T-helper 17 cell (primary cell): ENCODE measurements at places on chromosomes 5 and 9.

- H3K27ac ChIP-seq = no peak overlapping the region
- H3K27me3 ChIP-seq = no peaks in the 10 kb centered on the region
- peaks cover 8% of the 10 kb centered on the region for H3K36me3 ChIP-seq
- peaks cover 7% of the 10 kb centered on the region for H3K4me1 ChIP-seq
These were observed 32.0 kb downstream of the MACROH2A1 start for GRCh38 chr5:135367076-135367475.

GRCh38 chr9:127066851-127067136, 55.6 kb downstream of the ANGPTL2 start:
- no peaks in the 10 kb centered on the region for H3K27me3 ChIP-seq
- H3K4me1 ChIP-seq = peaks cover 2% of the 10 kb centered on the region
- H3K4me3 ChIP-seq = no peak overlapping the region
- H3K27ac ChIP-seq = no peak overlapping the region

DNA sequence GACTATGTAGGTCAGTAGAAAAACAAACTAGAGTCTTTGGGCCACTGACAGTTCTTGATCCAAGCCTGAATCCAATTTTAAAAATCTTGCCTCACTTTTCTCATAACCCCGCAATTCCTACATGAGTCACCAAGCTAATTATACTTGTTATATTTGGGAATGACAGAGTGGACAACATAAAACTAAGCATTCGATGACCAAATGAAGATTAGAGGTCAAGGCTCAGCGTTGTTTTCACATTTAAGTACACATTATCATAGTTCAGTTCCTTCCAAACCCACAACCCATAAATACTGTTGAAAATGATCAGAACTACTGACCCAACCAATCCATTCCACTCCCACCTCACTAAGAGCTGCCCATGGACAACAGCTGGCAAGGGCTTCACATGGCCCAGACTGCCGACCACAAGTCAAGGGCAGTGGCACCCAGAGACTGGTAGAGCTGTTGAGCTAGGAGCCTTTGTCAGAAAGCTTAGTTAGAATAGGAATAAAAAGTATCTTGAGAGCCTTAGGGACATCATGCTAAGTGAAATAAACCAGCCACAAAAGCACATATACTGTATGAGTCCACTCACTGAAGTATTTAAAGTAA, 64.2 kb downstream of the MYO10 start:
- H3K36me3 ChIP-seq = no peaks in the 10 kb centered on the region
- no peak overlapping the region for H3K27ac ChIP-seq
- H3K27me3 ChIP-seq = no peaks in the 10 kb centered on the region
- H3K4me3 ChIP-seq = no peak overlapping the region
- no peak for DNase-seq
- no peaks in the 10 kb centered on the region for H3K4me1 ChIP-seq

DNA sequence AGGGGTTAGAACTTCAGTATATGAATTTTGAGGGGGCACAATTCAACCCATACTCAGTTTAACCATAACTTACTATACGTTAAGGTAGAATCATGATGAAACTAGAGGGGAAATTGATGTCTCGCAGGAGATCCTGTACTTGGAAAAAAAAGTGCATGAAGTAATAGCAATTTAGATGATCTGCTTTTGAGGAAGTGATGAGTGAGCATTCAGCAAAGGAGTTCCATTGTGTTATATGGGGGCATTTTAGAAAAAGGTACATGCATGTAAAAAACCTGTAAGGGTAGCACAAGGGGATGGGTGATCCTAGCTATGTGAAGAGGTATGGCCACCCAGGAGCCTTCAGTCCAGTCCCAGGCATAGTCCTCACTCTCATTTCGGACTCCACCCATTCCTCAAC, 14.8 kb upstream of the TMC1 start:
- no peaks in the 10 kb centered on the region for H3K27me3 ChIP-seq
- H3K36me3 ChIP-seq = no peaks in the 10 kb centered on the region
- no peak for DNase-seq
- peaks cover 4% of the 10 kb centered on the region for H3K4me1 ChIP-seq

GRCh38 chr5:176899296-176899891, at the start of gene HK3:
Gene HK3 (minus strand): TSS chr5:176899346. CDS start chr5:176896159, 3,187 bp downstream.
- H3K27ac ChIP-seq = no peak within 1 kb of the TSS
- H3K27me3 ChIP-seq = no peaks in the 10 kb centered on the region
- H3K4me3 ChIP-seq = peak within 1 kb of the TSS; percentile 64

GRCh38 chr5:75028090-75028489, 24.3 kb downstream of the GCNT4 start:
- DNase-seq = no peak
- H3K36me3 ChIP-seq = no peaks in the 10 kb centered on the region
- no peak overlapping the region for H3K27ac ChIP-seq
- H3K27me3 ChIP-seq = peaks cover 4% of the 10 kb centered on the region
- H3K4me3 ChIP-seq = no peak overlapping the region

DNA sequence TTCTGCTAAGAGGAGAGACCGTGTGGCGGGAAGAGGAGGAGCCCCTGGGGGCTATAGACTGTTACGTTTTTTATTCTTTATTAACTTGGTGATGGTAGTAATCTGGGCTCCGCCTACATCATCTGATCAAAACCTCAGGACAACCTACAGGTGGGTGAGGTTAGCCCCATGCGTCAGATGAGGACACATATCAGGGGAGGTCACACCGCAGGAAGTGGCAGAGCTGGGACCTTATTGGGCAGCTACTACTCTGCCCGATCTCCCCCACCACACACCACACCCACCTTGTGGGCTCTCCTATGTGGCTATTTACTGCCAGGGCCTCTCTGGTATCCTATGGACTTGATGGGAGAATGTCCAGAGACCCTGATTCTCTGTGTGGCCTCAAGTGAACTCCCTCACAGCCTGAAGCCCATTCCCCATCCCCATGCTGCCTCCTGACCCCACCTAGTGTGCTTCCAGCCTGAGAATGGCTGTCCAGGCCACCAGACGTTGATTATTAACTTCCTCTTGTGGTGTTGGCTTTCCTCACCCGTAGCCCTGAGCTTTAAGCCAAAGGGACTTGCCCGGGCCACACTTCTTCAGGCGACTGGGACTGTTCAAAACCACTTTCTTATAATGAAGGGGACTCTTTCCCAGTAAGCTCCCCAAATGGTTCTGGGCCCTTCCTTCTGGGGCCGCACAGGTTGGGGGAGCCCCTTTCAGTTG, 8.2 kb downstream of the UNC5A start:
- DNase-seq = no peak
- peaks cover 4% of the 10 kb centered on the region for H3K36me3 ChIP-seq
- peaks cover 15% of the 10 kb centered on the region for H3K4me1 ChIP-seq
- H3K27ac ChIP-seq = no peak overlapping the region

- peak overlapping the region; percentile 83 for H3K4me3 ChIP-seq
- peaks cover 8% of the 10 kb centered on the region for H3K27me3 ChIP-seq
- H3K27ac ChIP-seq = peak overlapping the region; percentile 54
- peak; percentile 5 for DNase-seq
These were observed 32.9 kb upstream of the MAN2A1 start for GRCh38 chr5:109656829-109657228.

- DNase-seq = no peak
- H3K36me3 ChIP-seq = peaks cover 3% of the 10 kb centered on the region
- H3K27ac ChIP-seq = peak overlapping the region; percentile 94
- H3K4me3 ChIP-seq = no peak overlapping the region
- H3K27me3 ChIP-seq = no peaks in the 10 kb centered on the region
These were observed 186.8 kb downstream of the PALM2AKAP2 start for GRCh38 chr9:109966643-109967368.

DNA sequence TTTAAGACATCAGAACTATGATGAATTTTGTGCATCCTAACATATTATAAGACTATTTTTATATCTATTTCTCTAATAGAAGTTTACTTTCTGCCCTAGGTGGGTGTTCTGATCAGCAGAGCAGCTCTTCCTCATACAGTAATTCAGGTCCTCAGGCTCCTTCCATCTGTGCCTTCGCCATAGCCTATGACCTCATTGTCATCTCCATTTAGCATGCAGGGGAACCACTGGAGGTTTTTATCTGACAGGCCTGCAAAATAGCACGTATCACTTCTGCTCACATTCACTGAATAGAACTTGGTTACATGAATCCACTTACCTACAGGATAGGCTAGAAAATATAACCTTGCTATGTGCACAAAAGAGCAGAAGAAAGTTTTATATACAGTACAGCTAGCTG, 159.4 kb upstream of the CCNH start:
- H3K27ac ChIP-seq = no peak overlapping the region
- no peak overlapping the region for H3K4me3 ChIP-seq
- no peak for DNase-seq

DNA sequence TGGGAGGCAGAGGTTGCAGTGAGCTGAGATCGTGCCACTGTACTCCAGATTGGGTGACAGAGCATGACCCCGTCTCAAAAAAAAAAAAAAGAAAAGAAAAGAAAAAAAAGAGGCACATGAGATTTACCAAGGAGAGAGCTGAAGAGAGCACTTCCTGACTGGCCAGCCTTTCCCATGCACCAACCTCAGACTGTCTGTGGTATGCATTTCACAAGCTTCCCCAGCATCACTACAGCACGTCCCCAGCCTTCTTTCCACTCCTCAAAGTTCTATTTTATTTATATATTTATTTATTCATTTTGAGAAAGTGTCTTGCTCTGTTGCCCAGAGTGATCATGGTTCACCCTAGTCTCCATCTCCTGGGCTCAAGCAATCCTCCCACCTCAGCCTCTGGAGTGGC, 13.6 kb upstream of the FUBP3 start:
- H3K36me3 ChIP-seq = peaks cover 7% of the 10 kb centered on the region
- H3K27me3 ChIP-seq = peaks cover 24% of the 10 kb centered on the region
- no peaks in the 10 kb centered on the region for H3K4me1 ChIP-seq
- no peak overlapping the region for H3K27ac ChIP-seq
- no peak for DNase-seq

DNA sequence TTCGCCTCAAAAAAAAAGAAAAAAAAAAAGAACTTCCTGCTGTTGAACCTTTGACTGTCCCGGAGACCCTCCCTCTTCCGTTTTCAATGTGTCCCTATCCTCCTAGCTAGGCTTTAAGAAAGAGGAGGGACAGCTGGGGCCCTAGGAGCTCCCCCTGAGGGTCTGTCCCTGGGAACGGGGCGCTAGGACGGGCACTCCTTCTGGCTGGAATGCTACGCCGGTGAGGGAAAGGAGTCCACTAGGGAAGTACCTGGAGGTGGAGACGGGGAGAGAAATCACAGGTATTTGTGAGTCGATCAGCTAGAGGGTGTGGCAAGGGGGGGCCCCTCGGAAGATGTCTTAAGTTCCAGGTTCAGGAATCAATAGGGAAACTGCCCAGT, 4.6 kb downstream of the SIT1 start:
- peak overlapping the region; percentile 98 for H3K4me3 ChIP-seq
- H3K27me3 ChIP-seq = no peaks in the 10 kb centered on the region
- H3K27ac ChIP-seq = peak overlapping the region; percentile 98
- DNase-seq = no peak

DNA sequence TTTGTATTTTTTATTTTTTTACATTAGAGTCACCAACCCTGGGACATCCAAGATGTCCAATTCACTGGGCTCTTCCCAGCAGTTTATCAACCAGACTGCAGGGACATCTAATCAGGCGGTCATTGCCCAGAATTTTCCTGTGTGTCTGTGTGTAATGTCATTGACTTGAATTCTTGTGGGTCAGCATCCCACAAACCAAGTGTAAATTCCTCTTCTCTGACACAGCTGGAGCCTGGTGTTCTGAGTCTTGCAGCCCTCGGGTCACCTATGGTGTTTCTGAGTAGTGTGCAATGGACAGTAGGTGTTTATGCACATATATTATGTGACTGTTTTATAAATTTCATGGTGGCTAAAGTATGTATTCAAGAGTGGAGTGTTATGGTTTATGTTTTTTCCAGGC, 815.7 kb downstream of the SEMA5A start:
- H3K27me3 ChIP-seq = no peaks in the 10 kb centered on the region
- DNase-seq = no peak
- H3K36me3 ChIP-seq = no peaks in the 10 kb centered on the region
- no peak overlapping the region for H3K4me3 ChIP-seq
- H3K4me1 ChIP-seq = no peaks in the 10 kb centered on the region

DNA sequence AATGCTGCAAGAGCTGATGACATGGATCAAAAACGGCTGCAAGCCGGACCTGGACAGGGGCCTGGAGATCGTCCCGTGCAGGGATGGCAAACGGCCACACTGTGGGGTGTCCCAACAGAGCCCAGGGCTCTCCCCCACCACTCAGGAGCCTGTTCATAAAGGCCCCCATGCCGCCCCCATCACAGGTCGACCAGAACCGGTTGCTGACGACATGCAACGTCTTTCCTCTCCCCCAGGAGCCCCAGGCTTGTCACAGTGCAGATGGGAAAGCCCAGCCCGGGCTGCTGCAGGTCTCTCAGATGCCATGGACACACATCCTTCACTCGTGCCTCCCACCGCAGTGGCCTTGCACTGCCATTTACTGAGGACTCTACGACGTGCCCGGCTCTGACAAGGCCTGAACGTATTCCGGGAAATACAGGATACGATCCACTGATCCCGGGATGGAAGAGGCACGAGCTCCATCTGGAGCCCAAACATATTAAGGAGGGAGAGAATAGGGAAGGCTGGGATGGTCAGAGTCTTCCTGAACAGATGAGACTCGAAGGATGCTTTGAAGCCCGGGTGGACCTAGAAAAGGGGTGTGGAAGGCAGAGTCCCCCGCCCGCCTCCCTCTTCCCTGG, 76.5 kb upstream of the SARDH start:
- no peaks in the 10 kb centered on the region for H3K4me1 ChIP-seq
- H3K4me3 ChIP-seq = no peak overlapping the region
- H3K27me3 ChIP-seq = no peaks in the 10 kb centered on the region
- no peaks in the 10 kb centered on the region for H3K36me3 ChIP-seq
- H3K27ac ChIP-seq = peak overlapping the region; percentile 29

GRCh38 chr5:160976181-160976580, 124.2 kb upstream of the ATP10B start:
- no peak overlapping the region for H3K27ac ChIP-seq
- DNase-seq = no peak
- no peak overlapping the region for H3K4me3 ChIP-seq
- no peaks in the 10 kb centered on the region for H3K4me1 ChIP-seq
- no peaks in the 10 kb centered on the region for H3K27me3 ChIP-seq

DNA sequence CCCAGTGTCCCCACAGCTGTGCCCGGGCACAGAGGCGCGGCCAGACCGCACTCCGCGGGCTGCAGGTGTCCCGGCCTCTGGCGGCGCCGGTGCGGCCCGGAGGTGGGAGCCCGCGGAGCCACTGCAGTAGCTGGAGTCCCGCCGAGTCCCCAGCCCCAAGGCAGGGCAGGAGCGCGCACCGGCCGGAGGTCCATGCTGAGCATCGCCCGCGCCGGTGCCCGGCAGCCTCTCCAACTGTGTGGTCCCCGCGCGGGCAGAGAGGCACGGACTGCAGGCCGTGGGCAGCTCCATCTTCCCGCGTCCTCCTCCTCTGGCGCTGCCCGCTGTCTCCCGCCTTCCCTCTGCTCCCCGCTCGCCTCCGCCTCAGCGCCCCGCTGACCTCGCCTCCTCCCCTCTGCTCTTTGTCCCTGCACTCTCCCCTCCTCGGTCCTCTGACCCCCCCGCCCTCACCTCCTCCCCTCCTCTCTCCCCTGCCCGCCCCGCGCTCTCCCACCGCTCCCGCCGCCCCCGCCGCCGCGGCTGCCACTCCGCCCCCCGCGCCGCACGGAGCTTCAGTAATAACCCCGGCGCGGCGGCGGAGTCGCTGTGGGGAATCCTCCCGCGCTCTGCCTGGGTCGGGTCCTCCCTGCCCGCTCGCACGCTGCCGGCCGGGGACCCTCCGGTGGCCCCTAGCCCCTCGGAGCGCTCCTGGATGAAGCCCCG, at the start of gene ADAMTS16:
Gene ADAMTS16 (plus strand): TSS at position 554 of the 702 bp plus-strand sequence. CDS start 138 bp downstream, at position 692.
- no peaks in the 10 kb centered on the region for H3K4me1 ChIP-seq
- H3K4me3 ChIP-seq = peak within 1 kb of the TSS; percentile 50
- DNase-seq = no peak
- peaks cover 2% of the 10 kb centered on the region for H3K36me3 ChIP-seq
- H3K27me3 ChIP-seq = peaks cover 33% of the 10 kb centered on the region

GRCh38 chr9:136020671-136021070, 59.5 kb upstream of the UBAC1 start:
- H3K27me3 ChIP-seq = no peaks in the 10 kb centered on the region
- peaks cover 12% of the 10 kb centered on the region for H3K4me1 ChIP-seq
- no peak overlapping the region for H3K4me3 ChIP-seq
- H3K27ac ChIP-seq = no peak overlapping the region
- no peak for DNase-seq
- no peaks in the 10 kb centered on the region for H3K36me3 ChIP-seq
